ENCODE measurements at places on chromosomes 13 and 19.

- H3K27me3 ChIP-seq, result no peaks in the 10 kb centered on the region
- DNase-seq, result peak; percentile 63
- H3K36me3 ChIP-seq, result peaks cover 62% of the 10 kb centered on the region
- no peak overlapping the region for H3K27ac ChIP-seq
- no peak overlapping the region for H3K4me3 ChIP-seq
- H3K4me1 ChIP-seq, result no peaks in the 10 kb centered on the region
These were observed 4.4 kb downstream of the FTL start for GRCh38 chr19:48969276-48970138.

GRCh38 chr19:7742575-7742974 lies 4.8 kb downstream of the CD209 start:
- no peaks in the 10 kb centered on the region for H3K36me3 ChIP-seq
- DNase-seq, result no peak
- peaks cover 7% of the 10 kb centered on the region for H3K4me1 ChIP-seq
- no peak overlapping the region for H3K4me3 ChIP-seq

DNA sequence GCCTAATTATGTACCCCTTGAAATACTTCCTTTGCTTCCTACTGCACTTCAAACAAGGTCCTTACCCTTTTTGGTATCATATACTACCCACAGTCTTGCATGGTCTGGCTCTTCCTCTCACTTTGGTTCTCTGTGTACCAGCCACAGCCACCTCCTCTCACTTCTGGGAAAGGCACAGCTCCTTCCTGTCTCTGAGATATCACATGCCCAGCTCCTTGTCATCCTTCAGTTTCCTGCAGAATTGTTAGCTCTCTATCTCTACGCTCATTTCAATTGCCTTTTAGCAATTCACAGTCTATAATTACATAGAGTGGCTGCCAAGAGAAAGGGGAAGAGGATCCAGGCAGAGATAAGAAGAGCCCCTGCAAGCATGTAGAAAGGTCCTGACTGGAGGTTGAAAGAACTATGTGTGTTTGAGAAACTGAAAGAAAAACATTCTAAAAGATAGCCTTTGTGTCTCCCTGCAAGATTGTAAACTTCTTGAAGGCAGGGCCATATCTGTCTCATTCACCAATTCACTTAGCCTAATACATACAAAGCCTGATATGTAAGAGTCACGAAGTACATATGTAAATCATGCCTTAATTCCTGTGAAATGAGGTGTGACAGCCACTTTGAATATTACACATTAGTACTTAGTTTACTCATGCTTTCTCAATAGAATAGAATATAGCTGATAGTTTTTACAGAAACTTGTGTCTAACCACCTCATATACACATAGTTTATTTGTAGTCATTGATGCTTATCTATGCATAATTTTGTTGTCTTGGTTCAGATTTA lies 933.1 kb downstream of the DIAPH3 start:
- H3K4me3 ChIP-seq, result no peak overlapping the region
- DNase-seq, result no peak
- H3K27me3 ChIP-seq, result no peaks in the 10 kb centered on the region
- no peak overlapping the region for H3K27ac ChIP-seq
- H3K4me1 ChIP-seq, result no peaks in the 10 kb centered on the region

- H3K27ac ChIP-seq, result no peak overlapping the region
- H3K4me3 ChIP-seq, result peak overlapping the region; percentile 23
- no peaks in the 10 kb centered on the region for H3K4me1 ChIP-seq
- peaks cover 2% of the 10 kb centered on the region for H3K36me3 ChIP-seq
- no peak for DNase-seq
- no peaks in the 10 kb centered on the region for H3K27me3 ChIP-seq
These were observed 10.4 kb upstream of the GPR32 start for GRCh38 chr19:50759886-50760285.

DNA sequence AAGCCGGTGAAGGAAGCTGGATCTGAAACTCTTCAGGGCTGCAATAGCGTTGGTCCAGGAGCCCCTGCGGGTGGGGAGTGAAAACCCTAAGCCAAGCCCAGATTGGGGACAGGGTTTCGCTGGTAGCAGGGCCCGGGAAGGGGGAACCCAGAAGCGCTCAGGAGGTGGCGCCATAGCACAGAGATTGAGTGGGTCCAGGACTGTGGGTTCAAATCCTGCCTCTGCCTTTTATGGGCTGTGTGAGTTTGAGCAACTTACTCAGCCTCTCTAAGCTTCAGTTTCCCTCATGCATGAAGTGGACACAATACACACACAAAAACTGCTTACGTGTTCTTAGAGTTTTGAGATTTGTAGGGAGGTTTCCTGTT lies 8.3 kb upstream of the SYCN start:
- H3K36me3 ChIP-seq, result peaks cover 2% of the 10 kb centered on the region
- H3K27me3 ChIP-seq, result no peaks in the 10 kb centered on the region
- peak overlapping the region; percentile 5 for H3K4me3 ChIP-seq
- DNase-seq, result peak; percentile 70

DNA sequence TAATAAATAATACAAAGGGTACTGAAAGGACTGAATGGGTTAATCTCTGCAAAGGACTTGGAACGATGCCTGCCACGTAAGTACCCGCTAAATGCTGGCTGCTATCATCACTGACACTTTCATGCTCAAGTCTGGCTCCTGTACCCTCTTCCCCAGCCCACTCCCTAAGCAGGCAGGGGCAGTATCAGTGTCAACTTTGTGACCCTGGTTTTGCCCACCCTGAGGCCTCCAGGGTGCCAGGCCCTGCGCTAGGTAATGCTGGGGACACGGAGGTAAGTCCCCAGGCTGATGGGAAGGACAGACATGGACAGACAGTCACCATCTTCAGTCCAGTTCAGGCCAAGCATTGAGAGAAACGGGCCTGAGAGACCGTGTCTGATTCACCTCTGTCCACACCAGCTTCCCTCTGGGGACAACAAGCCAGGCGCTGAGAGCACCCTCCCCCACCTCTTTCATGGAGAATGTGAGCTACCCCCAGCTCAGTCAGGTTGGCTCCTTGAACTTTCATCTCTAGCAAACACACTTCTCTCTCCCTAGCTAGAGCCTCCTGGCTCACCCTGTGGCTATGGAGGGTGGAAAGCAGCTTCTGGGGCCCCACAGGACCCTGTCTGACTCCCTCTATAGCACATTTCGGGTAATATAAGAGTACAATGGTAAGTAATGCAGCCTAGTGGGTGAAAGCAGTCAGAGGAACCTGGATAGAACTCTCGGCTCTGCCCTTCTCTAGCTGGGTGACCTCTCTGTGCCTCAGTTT lies 800 bp downstream of the ETFB start:
- H3K27me3 ChIP-seq, result no peaks in the 10 kb centered on the region
- no peak for DNase-seq
- H3K4me1 ChIP-seq, result no peaks in the 10 kb centered on the region
- peak overlapping the region; percentile 95 for H3K4me3 ChIP-seq
- H3K36me3 ChIP-seq, result no peaks in the 10 kb centered on the region
- no peak overlapping the region for H3K27ac ChIP-seq

DNA sequence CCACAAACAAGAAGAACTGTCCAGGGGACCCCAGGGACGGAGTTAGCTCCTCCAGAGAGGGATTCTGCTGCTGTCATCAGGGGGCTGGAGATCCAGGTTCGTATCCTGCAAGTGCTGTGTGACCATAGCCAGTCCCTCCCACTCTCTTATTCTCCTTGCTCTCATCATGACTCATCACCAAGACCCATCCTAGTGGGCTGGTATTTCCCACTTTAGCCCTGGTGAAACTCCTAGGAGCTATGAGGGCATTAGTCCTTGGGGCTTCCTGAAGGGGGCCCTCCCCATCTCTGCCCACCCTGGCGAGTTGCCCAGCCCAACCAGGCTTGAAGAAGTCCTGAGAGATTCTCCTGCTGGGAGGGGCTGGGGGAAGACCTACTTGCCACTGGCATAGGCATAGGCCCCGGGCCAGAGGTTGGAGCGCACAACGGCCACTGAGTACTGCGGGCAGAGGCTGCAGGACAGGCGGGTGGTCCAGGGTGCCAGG lies 7.5 kb upstream of the DMWD start:
- H3K27ac ChIP-seq, result no peak overlapping the region
- H3K36me3 ChIP-seq, result no peaks in the 10 kb centered on the region
- DNase-seq, result no peak
- no peaks in the 10 kb centered on the region for H3K27me3 ChIP-seq

DNA sequence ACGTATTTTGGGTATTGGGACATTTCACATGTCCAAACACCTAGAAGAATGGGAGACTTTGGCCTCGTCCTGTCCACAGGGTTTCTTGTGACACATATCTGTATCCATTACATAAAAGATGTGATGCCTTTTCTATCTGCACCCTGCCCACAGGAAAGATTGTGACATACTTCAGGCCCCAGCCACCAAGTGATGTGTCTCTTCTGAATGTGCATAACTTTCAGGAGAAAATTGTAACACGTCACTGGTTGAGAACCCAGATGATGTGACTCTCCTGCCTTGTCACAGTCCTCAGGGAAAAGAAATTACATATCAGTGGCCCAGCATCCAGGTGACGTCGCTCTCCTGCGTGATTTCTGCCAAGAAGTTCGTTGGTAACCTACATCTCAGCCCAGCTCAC lies 21.0 kb upstream of the ZNF681 start:
- no peak overlapping the region for H3K27ac ChIP-seq
- no peak overlapping the region for H3K4me3 ChIP-seq
- no peaks in the 10 kb centered on the region for H3K27me3 ChIP-seq
- H3K36me3 ChIP-seq, result peaks cover 92% of the 10 kb centered on the region
- no peaks in the 10 kb centered on the region for H3K4me1 ChIP-seq

DNA sequence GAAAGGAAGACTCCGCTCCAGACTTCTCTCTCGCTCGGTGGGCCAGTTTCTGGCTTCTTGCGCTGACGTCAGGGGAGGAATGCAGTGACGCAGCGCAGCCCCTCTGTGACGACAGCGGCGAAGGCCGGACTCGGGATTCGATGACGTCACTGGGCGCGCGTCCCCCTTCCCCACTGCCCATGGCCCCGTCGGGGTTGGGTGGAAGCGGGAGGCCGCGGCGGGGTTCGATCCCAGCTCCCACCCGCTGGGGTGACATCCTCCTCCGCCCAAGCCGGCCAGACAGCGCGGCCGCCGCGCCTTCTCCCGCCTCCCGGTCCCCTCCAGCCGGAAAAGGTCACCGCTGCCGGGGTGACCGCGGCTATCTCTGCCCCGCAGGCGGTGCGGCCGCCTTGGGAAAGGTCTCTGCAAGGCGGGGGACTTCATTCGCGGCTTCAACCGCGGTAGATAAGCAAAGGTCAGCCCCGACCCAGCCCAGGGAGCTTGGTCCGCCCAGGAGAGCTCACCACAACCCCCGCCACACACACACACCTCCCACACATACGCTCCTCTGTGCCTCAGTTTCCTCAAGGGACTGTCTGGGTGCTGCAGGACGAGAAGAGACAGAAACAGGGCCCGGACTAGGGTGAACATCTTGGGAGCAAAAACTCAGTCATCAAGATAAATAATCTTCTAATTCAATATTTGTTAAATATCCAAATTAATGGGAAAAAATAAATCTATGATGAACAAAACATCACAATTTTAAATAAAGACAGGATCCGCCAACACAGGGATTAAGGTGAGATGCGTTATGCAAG lies 844 bp upstream of the RFX1 start:
- peak overlapping the region; percentile 66 for H3K27ac ChIP-seq
- H3K36me3 ChIP-seq, result peaks cover 2% of the 10 kb centered on the region
- peak; percentile 54 for DNase-seq
- peak overlapping the region; percentile 93 for H3K4me3 ChIP-seq

DNA sequence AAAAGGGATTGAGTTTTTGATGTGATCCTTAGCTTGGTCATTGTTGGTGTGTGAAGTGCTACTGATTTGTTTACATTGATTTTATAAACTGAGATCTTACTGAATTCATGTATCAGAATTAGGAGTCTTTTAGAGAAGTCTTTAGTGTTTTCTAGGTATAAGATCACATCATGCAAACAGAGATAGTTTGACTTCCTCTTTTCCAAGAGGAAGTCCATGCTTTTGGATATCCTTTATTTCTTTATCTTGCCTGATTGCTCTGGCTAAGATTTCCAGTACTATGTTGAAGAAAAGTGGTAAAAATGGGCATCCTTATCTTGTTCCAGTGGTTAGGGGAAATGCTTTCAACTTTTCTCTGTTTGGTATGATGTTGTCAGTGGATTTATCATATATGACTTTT lies 561.2 kb upstream of the SLITRK1 start:
- H3K4me1 ChIP-seq, result no peaks in the 10 kb centered on the region
- no peaks in the 10 kb centered on the region for H3K36me3 ChIP-seq
- no peak overlapping the region for H3K4me3 ChIP-seq

- H3K36me3 ChIP-seq, result peaks cover 80% of the 10 kb centered on the region
- no peaks in the 10 kb centered on the region for H3K27me3 ChIP-seq
- no peak overlapping the region for H3K4me3 ChIP-seq
- no peaks in the 10 kb centered on the region for H3K4me1 ChIP-seq
- no peak for DNase-seq
These were observed 21.9 kb upstream of the ZNF432 start for GRCh38 chr19:52070496-52070895.

DNA sequence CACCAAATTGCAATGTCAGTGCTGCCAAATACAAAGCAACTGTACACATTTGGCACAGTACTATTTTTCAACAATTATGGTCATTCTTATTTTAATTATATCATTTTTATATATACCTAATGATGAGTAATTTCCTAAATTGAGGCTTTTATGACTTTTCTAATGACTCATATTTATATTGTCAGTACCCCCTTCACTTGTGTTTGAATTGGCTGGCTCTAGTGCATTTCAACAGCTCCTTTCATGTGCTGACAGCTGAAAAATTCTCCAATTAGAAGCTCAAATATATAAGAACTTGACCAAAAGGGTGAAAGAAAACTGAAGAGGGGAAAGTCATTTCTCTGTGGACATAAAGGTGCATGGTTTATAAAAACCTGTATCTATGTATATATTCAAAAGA lies 263.3 kb downstream of the SLITRK1 start:
- DNase-seq, result no peak
- no peaks in the 10 kb centered on the region for H3K27me3 ChIP-seq
- no peak overlapping the region for H3K27ac ChIP-seq
- no peak overlapping the region for H3K4me3 ChIP-seq
- H3K4me1 ChIP-seq, result no peaks in the 10 kb centered on the region
- H3K36me3 ChIP-seq, result peaks cover 4% of the 10 kb centered on the region

DNA sequence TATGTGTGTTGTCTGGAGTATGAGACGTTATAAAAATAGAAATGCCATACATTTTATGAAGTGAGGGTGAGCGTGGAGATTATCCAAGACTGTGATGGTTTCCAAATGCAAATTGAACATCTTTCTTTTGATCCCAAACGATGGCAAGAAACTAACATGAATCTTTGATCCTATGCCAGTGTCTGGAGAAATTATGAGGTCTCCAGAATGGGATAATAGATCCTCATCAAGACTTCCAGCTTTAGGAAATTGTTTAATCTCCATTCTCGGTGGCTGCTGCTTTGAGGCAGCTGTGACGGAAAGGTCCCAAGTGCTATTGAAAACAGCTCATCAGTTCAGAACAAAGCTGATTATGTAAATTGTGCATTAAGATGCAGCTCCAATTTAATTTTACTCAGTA lies 30.8 kb downstream of the CBY2 start:
- H3K4me3 ChIP-seq, result no peak overlapping the region
- no peaks in the 10 kb centered on the region for H3K27me3 ChIP-seq
- H3K27ac ChIP-seq, result no peak overlapping the region
- no peaks in the 10 kb centered on the region for H3K4me1 ChIP-seq

GRCh38 chr13:29508130-29508875 lies 87.2 kb downstream of the SLC7A1 start:
- peak; percentile 85 for DNase-seq
- H3K36me3 ChIP-seq, result peaks cover 33% of the 10 kb centered on the region
- H3K27ac ChIP-seq, result no peak overlapping the region
- H3K4me1 ChIP-seq, result no peaks in the 10 kb centered on the region

GRCh38 chr13:113860051-113860664 lies 3.7 kb downstream of the GAS6 start:
- DNase-seq, result peak; percentile 57
- peak overlapping the region; percentile 42 for H3K4me3 ChIP-seq
- H3K36me3 ChIP-seq, result peaks cover 10% of the 10 kb centered on the region
- peaks cover 14% of the 10 kb centered on the region for H3K4me1 ChIP-seq

GRCh38 chr19:10670876-10671804 lies 17.0 kb downstream of the ILF3 start:
- H3K27me3 ChIP-seq, result no peaks in the 10 kb centered on the region
- H3K4me3 ChIP-seq, result no peak overlapping the region
- H3K4me1 ChIP-seq, result no peaks in the 10 kb centered on the region
